ENCODE measurements at places on chromosomes 2 and 18. TPM values are rescaled to one million over a fixed set of nuclear protein-coding genes. Genes with fewer than 3 reads are reported as not detected.
A peak's percentile ranks its signal among the peaks of the same experiment; 100 is the strongest.

GRCh38 chr2:239990966-239991365, 34.2 kb downstream of the NDUFA10 start:
- no peak for DNase-seq

Gene APOB
- total RNA-seq = not detected

- peak; percentile 28 for DNase-seq
These were observed 194.0 kb downstream of the VWC2L start for GRCh38 chr2:214604861-214605260.

DNA sequence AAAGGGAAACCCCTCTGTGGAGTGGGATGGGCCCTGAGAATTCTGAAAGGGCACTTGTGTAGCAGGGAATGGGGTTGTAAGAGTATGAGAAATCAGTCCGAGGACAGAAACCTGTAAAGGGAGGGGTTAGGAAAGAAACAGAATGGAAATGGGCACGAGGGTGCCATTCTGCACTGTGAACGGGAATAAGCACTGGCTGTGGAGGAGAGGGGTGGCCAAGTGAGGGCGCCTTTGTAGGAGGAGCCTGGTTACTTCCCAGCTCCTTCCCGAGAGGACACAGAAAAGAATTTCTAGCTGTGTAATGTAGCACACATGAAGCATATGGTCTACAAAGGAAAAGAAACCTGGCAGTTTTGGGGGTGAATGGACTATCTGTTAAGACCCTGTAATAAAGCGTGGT, 53.4 kb downstream of the POLR1A start:
- no peak for DNase-seq

Gene AQP4
- not detected for total RNA-seq

Gene SCN3A
- total RNA-seq = 0.11 TPM

Gene GAL3ST2
- not detected for total RNA-seq

- DNase-seq = peak; percentile 93
These were observed 1.8 kb downstream of the SP3 start for GRCh38 chr2:173963323-173963816.

Measured in GM23248 (cell line).